Urinary bladder (tissue), 4 donors: ENCODE measurements at places on chromosomes 5 and 9. TPM values are rescaled to one million over a fixed set of nuclear protein-coding genes. Genes with fewer than 3 reads are reported as not detected.

ZNF879 gene
- polyA plus RNA-seq, result 2.6 TPM

CCIN gene
- 0.38 TPM for polyA plus RNA-seq

SLC45A2 gene
- polyA plus RNA-seq, result not detected

BTNL8 gene
- 0.10 TPM for polyA plus RNA-seq

DNA sequence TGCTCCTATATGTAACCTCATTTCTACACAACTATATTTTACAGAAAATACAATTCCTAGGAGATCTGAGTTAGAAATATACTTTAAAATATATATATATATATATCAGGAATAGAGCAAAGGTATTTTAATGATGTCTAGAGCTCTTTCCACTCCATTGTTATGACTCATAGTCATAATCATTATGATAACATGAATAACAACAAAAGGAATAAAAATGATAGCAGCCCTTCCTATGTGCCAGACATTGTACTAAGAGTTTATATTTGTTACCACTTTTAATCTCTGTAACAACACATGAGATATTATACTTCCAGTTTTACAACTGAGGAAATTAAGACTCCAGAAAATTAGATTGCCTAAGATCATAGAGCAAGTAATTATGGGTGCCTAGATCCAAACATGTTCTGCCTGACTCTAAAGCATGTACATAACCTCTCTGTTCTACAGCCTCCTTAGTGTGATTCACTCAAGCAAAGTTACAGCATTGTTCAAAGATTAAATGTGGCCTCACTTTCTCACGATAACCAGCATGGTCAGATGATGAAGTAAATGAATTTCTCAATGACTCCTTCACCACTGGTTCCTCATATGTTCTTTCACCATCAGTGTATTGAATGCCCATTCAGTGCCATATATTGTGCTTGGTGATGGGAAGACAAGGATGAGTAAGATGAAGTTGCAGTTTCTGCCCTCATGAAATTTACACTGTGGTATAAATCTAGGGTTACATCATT, 452.1 kb downstream of the EFNA5 start:
- no peak for DNase-seq

EIF4E1B gene
- not detected for polyA plus RNA-seq

DNA sequence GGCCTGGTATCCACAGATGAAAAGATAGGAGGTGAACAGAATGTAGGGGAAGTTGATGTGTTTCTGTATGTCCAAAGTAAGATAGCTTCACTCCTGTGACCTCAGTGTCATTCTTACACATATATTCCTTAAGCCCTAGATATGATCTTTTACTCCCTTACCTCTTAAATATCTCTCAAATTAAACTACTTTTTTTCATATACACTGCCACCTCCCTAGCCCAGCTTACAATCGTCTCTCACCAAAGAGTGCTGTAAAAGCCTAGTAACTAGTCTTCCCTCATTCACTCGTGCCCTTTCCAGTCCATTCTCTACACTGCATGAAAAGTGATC, 5.3 kb downstream of the DNAI1 start:
- no peak for DNase-seq

DNA sequence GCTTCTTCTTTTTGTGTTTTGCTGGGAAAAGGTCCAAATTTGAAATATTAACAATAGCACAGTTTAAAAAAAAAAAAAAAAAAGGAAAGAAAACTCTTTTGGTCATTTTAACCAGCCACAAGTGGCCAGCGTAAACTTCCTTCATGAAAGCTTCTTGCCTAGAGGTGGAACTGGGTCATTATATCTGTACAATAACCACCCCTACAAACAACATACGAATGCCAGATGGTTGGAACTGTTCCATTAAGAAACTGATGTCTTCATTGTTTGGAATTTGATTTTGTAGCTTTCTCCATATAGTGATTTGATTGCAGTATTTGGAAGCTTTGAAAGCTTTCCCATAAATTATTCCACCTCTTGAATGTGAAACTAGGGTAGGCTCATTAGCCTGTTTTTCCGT, 18.3 kb upstream of the LPAR1 start:
- no peak for DNase-seq

- peak; percentile 85 for DNase-seq
Observed at GRCh38 chr9:130107234-130107861, 53.6 kb downstream of the GPR107 start.

GRCh38 chr9:86958203-86958602, 10.9 kb upstream of the GAS1 start:
- no peak for DNase-seq

RAB14 gene
- polyA plus RNA-seq, result 37.0 TPM

TARS1 gene
- 65.4 TPM for polyA plus RNA-seq

DNA sequence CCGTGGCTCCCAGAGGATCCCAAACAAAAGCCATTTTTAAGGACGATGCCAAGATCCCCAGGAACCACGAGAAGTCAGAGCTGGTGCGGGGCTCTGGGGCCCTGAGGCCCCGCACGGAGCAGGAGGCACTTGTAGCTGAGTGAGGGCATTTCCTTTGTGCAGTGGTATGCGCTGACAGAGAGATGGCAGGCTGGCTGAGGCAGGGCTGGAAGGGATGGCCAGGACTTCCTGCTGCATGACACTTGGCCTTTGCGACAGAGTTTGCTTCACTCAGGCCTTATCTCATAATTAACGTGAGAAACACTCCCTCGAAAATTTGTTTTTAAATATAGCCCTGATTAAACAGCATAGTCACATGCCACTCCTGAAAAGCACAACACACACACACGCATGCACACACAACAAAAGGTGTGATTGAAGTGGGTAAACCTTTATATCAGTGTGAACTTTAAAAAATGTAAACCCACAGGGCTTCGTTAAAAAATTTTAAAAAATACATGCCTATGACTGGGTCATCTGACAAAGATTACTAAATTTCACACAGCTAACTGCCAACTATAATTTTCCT, 536.6 kb downstream of the PDE4D start:
- DNase-seq, result no peak

GRCh38 chr5:102850503-102850902, 95.4 kb downstream of the PAM start:
- DNase-seq, result no peak

GFPT2 gene
- 28.0 TPM for polyA plus RNA-seq

DNA sequence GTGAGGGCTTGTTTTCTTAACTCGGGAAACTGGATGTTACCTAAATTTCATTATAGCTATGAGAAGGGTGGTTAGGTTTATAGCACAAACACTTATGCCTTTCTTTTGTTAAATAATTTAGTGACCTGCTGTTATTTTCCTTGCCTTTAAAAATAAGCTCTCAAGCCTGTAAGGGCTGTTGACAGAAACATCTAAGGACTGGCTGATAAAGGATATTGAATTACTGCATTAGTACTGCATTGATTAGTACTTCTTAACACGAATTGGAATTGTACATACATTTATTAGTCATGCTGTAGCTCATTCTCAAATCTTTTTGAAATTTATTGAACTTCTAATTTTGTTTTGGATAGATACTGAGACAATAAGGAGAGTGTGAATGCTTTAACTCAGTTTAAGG, 85.1 kb upstream of the DHFR start:
- no peak for DNase-seq

DNA sequence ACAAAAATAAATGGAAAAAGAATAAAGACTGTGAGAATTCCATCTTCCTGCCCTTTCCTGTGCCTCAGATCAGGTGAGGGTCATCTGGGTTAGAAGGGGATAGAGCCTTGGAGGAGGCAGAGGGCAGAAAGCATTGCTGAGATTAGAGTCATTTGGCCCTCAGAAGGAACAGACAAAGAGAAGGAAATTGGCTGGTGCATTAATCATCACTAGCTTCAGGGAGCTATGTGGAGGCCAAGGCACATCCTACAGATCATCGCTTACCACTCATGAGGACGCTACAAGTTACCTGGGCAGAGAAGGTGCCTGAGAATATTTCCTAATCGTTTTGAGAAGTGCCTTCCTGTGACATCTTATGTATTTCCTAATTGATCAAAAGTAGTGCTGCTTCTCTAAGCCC, 74.5 kb downstream of the C7 start:
- no peak for DNase-seq

DNA sequence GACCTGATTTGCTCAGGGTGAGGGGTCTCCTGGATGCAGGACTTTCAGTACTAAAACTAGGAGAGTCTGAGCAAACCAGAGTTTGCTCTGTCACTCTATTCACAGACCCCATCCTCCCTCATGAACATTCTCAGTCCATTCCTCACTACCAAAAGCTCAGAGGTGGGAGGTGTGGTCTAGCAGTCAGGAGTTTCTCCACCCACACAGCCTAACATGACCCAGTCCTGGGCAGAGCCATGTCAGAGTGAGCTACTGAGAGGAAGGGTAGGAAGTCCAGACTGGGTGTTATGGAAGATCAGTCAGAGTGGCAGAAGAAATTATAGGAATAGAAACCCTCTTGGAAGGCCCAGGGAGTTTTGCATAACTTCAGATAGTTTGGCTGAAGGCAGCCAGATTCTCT, 113.3 kb upstream of the GRAMD2B start:
- no peak for DNase-seq
